ENCODE measurements at places on chromosomes 4 and X.

DNA sequence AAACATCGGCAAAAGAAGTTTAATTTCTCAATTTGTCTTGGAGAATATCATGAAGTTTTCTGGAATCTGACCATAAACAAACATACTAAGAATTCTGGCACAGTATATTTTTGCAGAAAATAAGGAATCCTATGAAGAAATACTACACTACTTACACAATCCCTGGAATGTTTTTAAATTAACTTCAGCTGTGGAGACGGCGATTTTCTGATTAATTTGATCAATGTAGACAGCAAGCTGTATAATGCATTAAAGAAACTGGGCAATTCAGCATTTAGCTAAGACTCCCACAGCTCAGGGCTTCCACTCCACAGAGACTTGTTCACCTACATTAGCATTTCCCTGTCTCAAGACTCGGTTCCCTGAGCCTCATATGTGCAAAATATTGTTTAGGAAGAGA, 12.2 kb downstream of the EGFL6 start:
- DNase-seq = no peak

DNA sequence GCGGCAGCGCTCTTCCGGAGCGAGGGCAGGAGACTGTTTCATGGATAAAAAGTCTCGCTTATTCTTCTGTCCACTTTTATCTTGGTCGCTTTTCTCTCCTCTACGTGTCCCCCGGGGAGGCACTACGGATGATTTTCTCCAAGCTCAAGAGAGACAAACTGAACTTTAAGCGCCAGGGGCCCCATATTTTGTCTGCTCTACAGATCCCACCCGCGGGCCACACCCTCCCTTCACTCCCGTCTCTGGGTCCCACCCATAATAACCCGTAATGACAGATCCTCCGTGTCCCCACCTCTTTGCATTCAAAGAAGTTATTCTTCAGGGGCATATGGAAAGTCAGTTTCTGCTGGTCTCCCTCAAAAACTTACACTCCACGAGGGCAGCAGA, at the start of gene CORIN:
Gene CORIN, minus strand, starts transcription at position 160 of the 387 bp plus-strand sequence. Its CDS starts 118 bp downstream, at position 42.
- DNase-seq = no peak

DNA sequence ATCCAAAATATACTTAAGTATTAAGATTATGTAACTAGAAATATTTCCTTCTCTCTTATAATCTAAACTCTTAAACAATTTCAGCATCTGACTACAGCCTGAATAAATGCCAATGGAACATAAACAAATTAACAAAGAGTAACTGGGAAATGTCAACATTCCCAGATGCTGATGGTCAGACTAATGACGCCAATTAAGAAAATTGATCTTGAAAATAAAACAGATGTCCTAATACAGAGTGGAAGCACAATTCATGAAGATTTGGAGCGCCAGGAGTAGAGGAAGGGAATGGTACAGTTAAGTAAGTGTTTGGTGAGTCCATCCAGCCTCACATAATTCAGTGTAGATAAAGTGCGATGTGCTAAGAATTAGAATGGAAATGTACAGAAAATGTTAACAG, 203.7 kb upstream of the NWD2 start:
- no peak for DNase-seq

GRCh38 chrX:9163214-9163709, 129.3 kb upstream of the FAM9B start:
- DNase-seq = no peak

DNA sequence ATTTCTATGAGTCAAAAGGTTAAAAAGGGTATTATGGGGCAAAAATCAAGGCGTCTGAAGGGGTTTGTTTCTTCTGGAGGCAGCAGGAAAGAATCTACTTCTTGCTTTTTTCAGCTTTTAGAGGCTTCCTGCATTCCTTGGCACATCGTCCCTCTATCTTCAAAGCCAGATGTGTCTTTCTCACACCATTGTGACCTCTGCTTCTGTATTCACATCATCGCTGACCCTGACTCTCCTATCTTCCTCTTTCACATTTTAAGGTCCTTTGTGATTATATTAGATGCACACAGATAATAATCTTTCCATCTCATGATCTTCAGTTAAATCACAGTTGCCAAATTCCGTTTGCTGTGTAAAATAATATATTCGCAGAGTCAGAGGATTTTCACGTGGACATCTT, 112.7 kb downstream of the PPP4R3C start:
- DNase-seq = no peak

DNA sequence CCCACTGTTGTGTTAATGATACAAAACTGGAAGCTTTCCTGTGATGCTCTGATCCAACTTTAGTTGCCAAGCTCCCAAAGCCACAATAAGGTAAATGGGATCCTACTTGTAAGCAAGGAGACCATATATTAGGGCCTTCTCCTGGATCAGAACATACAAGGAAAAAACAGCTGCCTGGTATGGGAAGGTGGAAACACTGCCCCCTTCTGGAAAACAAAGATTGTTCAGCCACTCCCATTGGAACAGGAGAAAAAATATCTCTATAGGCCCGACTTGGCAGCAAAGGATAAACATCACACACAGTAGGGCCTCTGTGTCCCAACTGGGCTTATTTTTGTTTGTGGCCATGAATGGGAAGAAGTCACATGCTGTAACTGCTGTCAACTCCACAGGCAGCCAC, 166.5 kb downstream of the TBX22 start:
- DNase-seq = no peak

- no peak for DNase-seq
These were observed 497 bp downstream of the HPGD start for GRCh38 chr4:174521800-174522182.

DNA sequence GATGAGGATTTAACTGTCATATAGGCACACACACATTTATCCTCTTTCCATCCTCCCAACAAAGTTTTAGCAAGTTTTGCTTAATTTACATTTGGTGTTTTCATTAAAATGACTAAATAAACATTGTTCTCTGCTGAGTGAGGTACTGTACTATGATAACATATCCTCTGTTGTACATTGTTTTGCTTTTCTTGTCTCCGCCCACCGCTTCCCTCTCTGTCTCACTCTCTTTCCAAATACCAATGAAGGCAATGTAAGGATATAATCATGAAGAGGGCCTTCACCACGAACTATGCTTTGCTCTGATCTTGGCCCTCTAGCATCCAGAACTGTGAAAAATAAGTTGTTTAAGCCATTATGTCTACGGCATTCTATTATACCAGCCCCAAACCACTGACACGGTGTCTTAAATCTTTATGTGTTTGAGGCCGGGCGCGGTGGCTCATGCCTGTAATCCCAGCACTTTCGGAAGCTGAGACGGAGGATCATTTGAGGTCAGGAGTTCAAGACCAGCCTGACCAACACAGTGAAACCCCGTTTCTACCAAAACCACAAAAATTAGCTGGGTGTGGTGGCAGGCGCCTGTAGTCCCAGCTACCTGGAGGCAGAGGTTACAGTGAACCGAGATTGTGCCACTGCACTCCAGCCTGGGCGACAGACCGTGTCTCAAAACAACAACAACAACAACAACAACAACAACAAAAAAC, 65.3 kb downstream of the HPRT1 start:
- DNase-seq = no peak

DNA sequence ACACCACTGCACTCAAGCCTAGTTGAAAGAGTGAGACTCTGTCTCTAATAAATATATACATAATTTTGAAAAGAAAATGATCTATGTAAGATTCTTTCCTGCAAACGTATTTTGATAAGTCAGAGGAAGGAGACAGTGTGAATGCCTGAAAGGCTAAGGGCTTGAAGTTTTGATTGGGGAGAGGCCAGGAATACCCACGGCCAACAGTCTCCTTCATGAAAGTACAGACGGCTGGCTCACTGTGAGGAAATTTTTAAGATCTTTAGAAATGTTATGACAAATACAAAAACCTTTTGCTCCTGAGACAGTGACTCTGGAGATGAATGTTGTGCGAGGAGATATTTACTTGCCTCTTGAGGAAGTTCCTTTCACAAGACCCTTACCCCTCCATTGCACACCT, 111.4 kb upstream of the KLHL13 start:
- no peak for DNase-seq

DNA sequence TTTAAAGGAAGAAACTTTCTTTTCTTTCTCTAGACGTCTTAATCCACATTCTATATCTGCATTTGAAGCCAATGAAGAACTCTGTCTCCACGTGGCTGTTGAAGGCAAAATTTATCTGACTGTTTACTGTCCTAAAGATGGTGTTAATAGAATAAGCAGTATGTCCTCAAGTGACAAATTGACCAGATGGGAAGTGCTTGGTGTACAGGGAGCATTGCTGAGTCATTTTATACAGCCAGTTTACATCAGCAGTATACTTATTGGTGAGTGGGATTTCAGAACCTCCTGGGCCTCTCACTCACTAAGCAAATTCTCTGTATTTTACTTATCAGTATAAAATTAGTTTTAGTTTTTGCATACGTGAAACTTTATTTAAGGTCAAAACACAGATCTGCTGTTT, 33.7 kb downstream of the ADAD1 start:
- no peak for DNase-seq

DNA sequence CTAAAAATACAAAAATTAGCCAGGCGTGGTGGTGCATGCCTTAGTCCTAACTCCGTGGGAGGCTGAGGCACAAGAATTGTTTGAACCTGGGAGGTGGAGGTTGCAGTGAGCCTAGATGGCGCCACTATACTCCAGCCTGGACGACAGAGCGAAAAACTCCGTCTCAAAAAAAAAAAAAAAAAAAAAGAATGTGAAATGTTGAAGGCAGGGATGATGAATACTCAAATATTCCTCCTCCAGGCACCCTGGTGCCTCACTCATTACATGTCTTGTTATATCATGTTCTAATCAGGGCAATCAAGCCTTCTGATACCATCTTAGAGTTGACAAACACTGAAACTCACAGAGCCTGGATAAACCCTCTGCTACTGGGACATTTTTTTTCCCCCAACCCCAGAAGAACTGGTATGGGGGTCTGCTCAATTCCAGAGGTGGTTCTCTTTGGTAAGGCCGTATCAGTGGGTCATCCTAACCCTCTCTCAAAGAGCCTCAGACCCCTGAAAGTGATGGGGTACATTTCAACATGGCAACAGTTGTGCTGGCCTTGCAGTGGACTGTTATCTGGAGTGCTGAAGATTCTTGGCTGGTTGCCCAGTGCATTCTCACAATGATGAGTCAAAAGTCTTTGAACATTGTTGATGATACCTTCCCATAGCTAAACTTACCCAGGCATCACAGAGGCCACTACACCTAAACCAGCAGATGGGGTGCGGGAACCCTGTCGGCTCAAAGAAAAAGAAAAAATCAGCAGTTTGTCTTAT, 2.4 kb upstream of the SH3KBP1 start:
- peak; percentile 36 for DNase-seq

- no peak for DNase-seq
These were observed 271.6 kb downstream of the TLL1 start for GRCh38 chr4:166144607-166145006.

DNA sequence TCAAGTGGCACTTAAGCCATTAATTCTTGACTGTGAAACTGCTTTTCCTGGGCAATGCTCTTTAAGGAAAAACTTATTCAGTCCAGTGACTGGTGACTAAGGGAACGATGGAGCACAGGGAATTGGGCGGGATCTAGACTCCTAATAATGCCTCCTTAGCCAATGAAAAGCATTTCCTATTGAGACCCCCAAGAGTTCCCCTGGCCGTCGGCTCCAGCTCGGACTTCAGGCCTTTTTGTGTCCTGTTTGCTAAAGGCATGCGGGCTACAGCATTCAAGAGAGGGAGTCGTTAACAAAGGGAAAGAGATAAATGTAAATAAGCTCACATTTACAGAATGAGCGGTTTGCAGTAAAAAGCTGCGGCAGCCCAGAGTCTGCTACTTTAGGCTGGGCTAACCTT, at the start of gene LPAR4:
Gene LPAR4, plus strand, starts transcription at position 232 of the 400 bp plus-strand sequence. CDS start 7,150 bp downstream, outside the sequence.
- no peak for DNase-seq

DNA sequence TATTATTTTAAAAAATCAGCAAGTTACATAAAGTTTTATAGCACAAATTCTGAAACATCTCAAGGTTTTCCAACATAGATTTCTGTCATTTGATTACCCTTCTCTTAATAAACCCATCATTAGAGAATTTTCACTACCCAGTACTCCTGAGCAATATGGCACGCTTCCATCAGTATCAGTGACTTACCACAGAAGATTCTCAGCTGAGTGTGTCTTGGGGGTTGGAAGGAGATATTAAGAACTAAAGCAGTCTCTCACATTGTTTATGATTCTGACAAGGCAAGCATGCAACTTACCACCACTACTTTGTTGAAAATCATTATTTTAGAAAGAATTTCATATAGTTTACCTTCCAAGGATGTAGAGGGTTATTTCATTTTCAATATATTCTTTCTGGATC, 67.7 kb downstream of the INPP4B start:
- DNase-seq = no peak

DNA sequence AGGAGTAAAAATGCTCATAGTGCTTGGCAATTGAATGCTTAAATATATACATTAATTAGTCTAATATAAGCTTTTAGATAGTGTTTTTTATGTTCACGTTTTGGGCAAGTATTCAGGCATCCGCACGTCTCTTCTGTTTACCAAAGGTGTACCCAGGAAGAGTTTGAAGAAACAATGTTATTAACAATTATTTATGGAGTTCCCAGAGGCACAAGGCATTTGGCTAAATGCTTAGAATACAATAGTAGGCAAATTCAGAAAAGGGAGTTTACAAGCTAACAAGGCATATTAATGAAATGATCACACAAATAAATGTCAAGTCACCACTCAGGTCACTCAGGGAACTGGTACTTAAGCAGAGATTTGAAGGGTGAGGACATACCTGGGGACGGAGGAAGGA, 294.8 kb downstream of the TENM3 start:
- no peak for DNase-seq

DNA sequence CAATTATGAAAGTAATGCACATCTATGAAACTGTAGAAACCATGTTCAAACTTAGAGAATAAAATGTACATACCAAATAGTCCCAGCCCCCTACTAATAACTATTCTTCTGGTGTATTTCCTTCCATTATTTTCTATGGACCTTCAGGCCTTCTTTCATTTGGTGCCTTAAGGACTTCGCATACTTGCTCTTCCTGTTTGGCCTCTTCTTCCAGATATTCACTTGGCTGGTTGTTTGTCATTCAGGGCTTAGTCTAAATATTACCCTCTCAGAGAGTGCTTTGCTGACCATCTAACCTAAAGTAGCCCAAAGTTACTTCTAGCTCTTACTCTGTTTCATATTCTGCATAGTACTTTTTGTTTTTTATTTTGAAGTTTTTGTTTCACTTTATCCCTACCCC, 70.3 kb upstream of the ARMCX2 start:
- no peak for DNase-seq
